ENCODE measurements at places on chromosomes 13 and 19.
A peak's percentile ranks its signal among the peaks of the same experiment; 100 is the strongest.

DNA sequence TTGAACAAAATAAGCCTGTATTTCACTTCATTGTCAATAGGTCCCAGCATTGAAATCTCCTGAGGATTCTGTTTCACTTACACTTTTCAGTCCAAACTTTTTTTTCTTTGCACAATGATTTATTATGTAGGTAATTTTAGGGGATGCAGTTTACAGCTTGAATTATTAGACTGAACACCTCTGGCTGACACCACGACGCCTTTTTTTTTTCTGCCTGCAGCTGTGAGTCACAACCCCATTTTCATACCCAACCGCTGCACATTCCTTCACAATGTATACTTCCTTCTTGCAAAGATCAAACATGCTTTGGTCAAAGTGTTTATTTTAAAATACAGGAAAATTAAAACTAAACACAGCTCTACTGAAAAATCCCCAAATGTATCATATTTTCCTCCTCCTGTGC, 11.4 kb downstream of the ZIC2 start:
- no peak for DNase-seq

- DNase-seq = no peak
Measured at GRCh38 chr19:13152356-13152973, 2.3 kb downstream of the IER2 start.

DNA sequence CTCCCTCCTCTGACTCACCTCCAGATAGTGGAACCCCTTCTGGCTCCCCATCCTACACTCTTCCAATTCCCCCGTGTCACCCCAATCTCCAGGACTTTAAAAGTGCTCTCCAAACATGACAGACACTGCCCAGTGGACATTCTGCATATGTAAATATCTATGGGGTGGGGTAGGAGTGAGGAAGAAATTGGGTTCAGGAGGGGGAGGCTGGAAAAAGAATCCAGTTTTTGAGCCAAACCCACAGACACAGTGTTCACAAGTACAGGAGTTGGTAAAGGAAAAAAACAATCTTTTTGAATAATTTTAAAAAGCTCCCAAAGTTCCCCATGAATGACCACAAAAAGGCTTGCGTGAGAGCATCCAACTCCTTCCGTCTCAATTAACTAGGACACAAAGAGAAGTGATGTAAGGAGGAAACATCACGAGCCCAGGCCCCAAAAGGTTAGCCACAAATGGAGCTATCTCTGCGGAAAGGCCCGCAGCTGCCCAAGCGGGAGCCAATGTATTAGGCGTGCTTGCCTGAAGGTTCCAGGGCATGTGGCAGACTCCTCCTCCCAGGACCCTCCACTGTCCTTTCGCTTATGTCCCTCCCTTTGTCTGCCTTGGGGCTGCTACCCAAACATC, 18.0 kb downstream of the ZC3H4 start:
- DNase-seq = no peak

DNA sequence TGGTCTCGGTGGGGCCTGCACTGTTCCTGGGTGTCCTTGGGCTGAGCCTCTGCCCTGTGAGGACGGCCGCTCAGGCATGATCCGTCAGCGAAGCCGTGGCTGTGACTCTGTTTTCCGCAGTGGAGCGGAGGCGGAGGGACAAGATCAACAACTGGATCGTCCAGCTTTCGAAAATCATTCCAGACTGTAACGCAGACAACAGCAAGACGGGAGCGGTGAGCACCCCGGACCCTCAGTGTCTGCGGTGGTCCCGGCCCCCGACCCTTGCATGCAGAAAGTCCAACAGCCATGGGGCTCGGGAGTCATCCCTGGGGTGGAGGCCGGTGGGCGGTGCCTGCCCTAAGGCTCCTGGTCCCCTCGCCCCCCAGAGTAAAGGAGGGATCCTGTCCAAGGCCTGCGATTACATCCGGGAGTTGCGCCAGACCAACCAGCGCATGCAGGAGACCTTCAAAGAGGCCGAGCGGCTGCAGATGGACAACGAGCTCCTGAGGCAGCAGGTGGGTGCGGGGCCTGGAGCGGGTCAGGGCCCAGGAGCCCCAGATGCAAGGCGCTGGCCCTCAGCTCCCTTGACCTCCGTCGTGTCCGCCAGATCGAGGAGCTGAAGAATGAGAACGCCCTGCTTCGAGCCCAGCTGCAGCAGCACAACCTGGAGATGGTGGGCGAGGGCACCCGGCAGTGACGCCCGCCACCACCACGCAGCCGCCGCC, 3.6 kb upstream of the HAMP start:
- DNase-seq = no peak

DNA sequence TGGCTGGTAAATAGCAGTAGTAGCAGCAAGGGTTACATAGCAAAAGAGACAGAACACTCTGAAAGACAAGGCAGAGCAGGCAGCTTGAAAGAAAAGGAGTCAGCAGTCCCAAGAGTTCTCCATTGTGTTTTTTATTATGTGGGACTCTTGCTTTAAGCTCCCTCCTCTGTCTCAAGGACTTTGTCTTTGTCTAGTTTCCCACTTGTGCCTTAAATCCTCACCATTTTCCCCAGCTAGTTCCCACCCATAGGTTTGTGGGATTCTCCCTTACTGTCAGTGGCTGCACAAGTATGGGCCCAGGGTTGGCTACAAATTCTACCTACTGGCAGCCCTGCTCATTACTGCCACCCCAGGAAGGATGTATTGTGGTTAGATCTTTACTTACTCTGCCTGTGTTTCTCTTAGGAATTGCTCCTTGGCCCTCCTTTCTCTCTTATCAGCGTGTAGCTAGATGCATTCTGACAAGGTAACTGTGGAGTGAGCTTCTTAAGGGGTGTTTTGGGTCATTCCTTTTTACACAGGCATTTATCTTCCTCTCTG, 413.4 kb upstream of the PCDH9 start:
- no peak for DNase-seq

GRCh38 chr19:21750586-21751128, 16.7 kb downstream of the ZNF100 start:
- DNase-seq = no peak

DNA sequence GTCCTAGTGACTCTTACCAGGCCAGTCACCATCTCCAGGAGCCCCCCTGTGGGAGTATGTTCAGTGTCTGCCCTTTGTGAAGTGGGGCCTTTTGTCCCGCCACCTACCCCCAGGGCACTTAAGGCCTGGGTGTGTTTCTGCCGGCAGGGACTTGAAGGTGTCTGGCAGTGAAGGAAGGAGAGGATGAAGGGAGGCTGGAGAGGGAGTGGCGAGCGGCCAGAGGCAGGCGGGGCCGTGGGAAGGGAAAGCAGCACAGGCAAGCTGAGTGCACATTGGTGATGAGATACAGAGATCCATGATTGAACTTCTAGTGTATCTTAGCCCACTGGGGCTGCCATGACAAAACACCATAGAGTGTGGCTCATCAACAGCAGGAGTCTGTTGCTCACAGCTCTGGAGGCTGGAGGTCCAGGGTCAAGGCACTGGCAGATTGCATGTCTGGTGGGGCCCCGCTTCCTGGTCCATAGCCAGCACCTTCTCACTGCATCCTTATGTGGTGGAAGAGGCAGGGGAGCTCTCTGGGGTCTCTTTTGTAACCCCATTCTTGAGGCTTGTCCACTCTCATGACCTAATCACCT, 17.5 kb downstream of the CUL4A start:
- no peak for DNase-seq

DNA sequence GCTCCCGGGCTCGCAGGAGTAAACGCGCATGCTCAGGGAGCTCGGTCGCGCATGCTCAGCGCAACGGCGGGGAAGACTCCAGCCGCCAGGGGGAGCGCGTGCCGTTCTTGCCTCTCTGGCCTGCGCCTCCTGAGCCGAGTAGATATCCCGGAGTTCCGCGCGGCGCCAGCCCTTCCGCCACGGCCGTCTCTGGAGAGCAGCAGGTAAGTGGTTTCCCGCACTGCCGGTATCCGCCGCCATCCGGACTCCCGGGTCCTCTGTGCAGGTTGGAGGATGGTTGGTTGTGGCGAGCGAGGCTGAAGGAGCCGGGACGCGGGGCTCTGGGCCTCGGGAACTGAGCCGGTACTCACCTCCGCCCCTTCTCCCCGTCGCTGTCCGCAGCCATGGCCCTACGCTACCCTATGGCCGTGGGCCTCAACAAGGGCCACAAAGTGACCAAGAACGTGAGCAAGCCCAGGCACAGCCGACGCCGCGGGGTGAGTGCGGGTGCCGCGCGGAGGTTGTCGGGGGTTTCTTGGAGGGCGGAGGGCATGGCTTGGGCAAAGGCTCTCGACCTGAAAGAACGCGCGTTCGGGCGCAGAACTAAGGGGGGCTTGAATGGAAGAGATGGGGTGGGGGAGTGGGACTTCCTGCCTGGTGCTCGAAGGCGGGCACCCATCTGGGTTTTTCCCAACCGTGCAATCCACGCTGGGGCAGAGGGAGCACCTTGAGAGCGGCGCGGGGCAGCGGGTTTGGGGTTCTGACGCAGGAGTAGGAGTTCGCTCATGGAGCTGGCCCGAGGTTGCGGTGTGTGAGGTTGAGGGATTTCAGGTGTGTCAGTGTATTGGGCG, at the start of gene RPL36:
Gene RPL36, plus strand, starts transcription at position 171 of the 830 bp plus-strand sequence. Its CDS starts 213 bp downstream, at position 384.
- peak; percentile 94 for DNase-seq

DNA sequence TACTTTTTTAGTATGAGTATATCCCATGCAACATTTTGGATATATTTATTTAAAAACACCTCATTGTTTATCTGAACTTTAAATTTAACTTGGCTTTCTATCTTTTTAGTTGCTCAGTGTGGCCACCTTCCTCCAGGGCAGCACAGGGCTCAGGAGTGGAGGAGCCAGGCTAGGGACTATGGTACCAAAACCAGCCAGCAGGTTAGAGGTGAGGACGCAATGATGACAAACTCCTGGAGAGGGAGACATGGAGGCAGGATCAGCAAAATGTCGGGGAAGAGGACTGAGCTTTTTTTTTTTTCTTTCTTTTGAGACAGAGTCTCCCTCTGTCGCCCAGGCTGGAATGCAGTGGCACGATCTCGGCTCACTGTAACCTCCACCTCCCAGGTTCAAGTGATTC, 29.6 kb upstream of the CALM3 start:
- peak; percentile 12 for DNase-seq

DNA sequence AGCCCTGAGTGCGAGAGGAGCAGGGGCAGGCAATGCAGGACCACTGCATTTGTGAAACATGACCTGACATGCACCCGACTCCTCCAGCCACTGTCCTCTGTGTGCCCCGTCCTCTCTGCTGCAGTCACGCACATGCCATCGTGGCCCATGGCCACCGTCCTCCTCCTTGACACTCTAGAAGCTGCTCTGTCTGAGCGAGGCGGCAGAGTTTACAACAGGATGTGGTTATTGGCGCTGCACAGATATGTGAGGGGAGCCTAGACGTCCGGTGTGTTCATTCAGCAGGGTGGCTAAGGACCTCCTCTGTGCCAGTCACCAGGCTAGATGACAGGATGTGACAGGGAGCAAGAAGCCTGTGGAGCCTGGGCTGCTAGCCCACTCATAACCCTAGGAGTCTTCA, 277.8 kb downstream of the FOXO1 start:
- no peak for DNase-seq

DNA sequence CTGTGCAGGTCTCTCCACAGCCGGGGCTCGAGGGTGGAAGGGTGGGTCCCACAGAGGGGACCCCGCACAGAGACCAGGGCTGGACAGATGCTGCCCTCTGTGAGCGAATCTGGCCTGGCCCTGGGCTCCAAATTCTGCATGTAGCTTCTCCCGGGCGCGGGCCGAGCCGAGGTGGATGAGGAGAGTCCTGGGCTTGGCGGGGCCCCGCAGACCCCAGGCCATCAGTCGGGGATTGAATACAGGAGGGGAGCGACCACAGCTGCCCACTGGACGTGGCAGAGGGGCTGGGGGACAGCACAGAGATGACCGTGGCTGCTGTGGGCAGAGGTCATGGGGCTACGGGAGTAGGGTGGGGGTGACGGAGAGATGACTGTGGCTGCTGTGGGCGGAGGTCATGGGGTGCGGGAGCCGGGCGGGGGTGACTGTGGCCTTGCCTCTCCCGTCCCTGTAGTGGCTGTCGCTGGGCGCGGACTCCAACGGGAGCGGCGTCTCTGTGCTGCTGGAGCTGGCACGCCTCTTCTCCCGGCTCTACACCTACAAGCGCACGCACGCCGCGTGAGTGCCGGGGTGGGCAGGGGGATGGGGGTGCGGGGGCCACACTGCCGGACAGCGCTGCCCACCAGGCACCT, 15.5 kb downstream of the NCLN start:
- no peak for DNase-seq

- DNase-seq = no peak
Measured at GRCh38 chr13:24060993-24061392, 99.5 kb upstream of the SPATA13 start.

DNA sequence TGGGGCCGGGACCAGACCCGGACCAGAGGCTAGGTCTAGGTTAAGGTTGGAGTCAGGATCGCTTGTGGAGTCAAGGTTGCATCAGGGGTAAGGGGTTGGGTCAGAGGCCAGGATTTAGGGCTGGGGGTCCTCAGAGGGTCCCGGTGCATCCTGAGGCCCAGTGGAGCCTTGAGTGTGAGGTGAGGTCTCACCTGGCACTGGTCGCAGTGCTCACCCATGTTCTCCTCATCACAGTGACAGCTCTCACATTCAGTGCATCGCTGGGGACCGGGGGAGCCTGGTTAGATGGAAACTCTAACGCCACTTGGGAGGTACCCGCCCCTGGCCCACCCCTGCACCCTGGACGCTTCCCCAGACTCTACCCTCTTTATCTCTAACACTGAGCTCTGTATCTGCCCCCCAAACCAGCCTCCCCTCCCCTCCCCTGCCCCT, 3.1 kb downstream of the HRC start:
- no peak for DNase-seq

GRCh38 chr13:19587635-19588300, 26.4 kb upstream of the TPTE2 start:
- DNase-seq = peak; percentile 41

DNA sequence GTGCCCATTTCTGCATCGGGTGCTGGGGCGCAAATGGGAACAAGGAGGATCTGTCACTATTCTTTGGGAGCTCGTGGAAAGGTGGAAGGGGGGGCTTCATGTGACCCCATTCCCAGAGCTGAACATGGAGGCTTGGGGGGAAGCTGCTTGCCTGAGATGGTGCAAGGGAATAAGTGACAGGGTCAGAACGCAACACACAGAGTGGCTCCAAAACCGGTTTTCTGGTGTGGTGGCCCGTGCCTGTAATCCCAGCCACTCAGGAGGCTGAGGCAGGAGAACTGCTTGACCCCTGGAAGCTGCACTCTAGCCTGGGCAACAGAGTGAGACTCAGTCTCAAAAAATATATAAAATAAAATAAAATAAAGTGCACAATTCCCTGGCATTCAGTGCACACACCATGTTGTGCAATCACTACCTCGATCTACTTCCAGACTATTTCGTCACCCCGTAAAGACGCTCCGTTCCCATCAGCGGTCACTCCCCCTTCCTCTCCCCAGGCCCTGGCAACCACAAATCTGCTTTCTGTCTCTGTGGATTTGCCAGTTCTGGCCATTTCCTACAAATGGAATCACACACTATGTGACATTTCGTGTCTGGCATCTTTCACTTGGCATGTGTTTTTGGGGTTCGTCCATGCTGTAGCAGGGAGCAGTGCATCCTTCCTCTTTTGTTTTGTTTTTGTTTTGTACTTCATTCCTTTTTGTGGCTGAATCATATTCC, 18.2 kb upstream of the COMP start:
- no peak for DNase-seq

DNA sequence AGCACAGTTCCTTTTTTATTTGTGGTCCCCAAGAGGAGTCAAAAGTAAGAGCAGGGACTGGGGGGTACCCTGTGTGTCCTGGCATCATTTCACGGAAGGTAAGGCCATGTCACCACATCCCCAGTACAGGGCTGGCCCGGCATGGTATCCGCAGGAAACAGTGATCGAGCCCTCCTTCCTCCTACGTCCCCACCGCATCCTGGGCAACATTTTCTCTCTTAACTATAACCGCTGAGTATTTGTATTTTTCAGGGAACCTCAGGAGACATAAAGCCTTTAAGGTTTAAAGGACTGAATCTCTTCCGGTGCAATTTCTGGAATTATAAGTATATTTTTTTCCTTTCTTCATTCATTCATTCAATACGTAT, 13.6 kb upstream of the LATS2 start:
- DNase-seq = no peak

- no peak for DNase-seq
Measured at GRCh38 chr13:106263801-106264200, 271.7 kb downstream of the EFNB2 start.

Data from NCI-H460 (cell line).